ENCODE measurements at places on chromosomes 7 and 10.

- no peak for DNase-seq
These were observed 709.4 kb downstream of the AUTS2 start for GRCh38 chr7:70307544-70308106.

DNA sequence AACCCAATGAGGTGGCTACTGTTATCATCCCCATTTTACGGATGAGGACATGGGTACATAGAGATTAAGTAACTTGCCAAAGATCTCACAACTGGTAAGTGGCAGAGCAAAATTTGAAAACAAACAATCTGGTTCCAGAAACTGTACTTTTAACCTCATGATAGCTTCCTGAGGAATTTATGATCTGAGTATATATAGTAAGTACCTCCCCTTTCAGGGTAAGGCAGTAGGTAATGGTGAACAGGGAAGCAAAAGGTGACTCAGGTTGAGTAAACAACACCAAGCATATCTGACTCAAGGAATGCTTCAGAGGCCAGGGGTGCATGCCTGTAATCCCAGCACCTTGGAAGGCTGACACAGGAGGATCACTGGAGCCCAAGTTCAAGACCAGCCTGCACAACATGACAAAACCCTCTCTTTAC, 21.1 kb downstream of the KLLN start:
- DNase-seq: no peak

DNA sequence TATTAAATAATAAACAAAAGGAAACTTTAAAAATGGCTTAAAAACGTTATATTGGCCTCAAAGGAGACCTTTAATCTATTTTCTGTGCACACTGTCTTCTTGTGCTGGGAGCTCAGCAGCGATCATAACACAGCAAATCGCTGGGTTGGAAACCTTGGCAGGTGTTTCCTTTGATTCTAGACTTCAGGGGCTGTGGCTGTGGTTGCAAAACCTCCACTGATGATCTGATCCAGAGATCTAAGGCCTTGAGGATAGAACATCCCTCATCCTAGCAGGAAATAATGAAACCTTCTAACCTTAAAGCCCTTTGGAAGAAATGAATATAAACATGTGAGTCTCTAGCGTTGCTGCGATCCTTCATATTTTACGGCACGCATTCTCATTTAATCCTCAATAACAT, 29.8 kb downstream of the CDHR3 start:
- DNase-seq: no peak

GRCh38 chr7:26265065-26265464, 26.6 kb upstream of the SNX10 start:
- no peak for DNase-seq

GRCh38 chr10:98128802-98129201, 5.7 kb upstream of the R3HCC1L start:
- no peak for DNase-seq
